ENCODE measurements at places on chromosomes 12 and 14.

DNA sequence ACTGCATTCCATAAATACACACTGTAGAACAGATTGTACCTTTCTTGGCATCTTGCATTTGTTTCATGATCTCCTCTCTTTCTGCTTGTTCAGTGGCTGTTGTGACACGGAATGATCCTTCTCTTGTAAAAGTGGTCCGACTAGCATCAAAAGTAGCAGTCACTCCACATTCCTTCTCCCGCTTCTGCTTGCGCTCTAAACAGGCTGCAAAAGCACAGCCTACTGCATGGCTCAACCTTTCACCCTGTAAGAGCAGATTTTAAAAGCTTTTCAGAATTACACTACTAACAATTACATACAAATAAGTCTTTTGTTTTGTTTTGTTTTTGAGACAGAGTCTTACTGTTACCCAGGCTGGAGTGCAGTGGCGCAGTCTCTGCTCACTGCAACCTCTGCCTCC is 49.8 kb downstream of the PAPLN start:
- DNase-seq: no peak

GRCh38 chr14:68877993-68878575 is 85.2 kb upstream of the ZFP36L1 start:
- no peak for DNase-seq

DNA sequence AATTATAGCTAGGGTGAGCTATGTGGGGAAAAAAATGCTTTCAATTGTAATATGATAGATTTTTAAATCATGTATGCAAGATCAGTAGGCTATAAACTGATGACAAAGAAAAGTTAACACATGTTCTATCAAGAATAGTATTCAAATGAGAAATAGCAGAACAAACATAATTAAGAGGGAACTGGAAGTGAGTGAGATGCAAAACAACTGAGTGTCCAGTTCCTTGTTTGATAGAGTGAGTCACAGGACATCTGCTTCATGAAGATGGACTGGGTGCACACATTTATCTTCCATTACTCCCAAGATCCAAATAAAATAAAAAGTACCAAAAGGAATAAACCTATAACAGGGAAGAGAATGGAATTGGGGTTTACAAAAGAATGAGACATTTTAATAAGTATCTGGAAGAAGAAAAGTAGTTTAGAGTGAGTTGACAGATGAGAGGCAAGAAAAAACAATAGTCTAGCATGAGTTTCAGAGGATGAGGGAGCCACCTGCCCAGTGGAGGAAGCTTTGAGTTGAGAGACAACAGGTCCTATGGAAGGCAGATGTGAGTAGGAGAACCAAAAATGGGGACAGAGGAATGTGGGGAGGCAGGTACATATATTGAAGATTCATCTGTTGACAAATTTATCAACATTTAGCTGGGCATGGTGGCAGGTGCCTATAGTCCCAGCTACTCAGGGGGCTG is 178.1 kb upstream of the ARHGAP5 start:
- no peak for DNase-seq

DNA sequence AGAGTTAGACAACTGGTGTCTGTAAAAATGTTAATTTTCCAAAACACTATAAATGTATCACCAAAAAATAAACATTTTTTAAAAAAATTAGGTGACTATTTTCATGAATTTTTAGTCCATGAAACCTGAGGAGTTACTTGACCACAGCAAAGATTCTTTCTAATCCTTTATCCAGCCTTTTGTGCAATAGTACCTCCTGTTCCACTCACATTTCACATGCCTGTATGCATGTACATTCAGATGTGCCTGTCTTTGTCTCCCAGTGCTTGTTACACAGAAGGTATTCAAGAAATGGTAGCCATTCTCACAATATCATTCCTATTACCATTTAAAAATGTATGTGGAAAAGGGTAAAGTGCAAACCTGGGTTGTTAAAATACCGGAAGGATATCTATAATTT is 857.0 kb downstream of the DIO2 start:
- no peak for DNase-seq

DNA sequence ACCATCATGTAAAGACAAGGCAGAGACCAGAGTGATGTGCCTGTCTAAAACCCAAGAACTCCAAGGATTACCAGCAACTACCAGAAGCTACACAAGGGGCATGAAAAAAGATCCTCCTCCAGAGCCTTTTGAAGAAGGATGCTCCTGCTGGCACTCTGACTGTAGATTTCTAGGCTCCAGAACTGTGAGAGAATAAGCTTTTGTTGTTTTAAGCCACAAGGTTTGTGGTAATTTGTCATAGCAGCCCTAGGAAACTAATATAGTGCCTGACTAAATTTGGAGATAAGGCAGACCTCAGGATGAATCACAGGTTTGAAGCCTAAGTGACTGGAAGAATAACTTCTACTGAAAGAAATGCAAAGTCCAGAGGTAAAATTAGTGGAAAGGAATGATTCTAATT is 132.9 kb downstream of the CEP83 start:
- DNase-seq: no peak

DNA sequence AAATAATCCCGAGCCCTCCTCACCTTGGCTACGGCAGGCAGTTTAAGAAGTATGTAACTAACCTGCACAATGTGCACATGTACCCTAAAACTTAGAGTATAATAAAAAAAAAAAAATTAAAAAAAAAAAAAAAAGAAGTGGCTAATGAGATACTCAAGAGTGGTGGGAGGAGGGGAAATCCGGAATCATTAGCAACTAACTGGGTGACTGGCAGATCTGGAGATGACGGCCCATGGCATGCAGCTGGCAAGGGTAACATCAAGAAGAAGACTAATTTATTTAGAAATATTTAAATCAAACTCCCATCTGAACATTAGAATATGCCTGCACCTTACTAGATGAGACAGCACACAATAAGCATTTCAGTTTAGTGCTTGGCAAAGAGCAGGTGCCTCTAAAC is 52.3 kb upstream of the TMCC3 start:
- DNase-seq: no peak

DNA sequence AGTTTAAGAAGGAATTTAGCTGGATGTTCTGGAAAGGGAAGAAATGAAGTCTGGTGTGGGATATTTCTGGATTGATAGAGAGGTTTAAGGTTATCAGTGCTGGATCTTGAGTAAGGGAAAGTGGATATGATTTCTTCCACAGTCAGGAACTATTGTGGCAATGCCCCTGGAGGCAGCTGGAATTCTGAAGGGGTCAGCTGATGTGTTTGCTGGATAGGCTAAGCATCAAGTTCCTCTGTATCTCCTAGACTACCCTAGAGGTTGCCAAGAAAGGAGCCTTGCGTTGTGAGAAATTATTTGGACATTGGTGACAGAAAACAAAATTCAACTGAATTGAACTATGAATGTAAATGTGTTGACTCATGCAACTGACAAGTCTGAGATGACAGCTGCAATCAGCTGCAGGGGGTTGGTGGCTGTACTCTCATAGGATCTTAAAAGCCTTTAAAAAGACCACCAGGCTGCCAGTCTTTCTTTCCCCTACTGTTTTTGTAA is 244.4 kb downstream of the ATXN7L3B start:
- DNase-seq: no peak

DNA sequence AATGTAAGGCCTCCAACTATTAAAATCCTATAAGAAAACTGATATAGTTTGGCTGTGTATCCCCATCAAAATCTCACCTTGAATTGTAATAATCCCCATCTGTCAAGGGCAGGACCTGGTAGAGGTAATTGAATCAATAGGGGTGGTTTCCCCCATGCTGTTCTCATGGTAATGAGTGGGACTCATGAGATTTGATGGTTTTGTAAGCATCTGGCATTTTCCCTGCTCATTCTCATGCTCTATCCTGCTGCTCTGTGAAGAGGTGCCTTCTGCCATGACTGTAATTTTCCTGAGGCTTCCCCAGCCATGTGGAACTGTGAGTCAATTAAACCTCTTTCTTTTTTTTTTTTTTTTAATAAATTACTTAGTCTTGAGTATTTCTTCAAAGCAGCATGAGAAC is 31.9 kb downstream of the TSPAN19 start:
- no peak for DNase-seq

DNA sequence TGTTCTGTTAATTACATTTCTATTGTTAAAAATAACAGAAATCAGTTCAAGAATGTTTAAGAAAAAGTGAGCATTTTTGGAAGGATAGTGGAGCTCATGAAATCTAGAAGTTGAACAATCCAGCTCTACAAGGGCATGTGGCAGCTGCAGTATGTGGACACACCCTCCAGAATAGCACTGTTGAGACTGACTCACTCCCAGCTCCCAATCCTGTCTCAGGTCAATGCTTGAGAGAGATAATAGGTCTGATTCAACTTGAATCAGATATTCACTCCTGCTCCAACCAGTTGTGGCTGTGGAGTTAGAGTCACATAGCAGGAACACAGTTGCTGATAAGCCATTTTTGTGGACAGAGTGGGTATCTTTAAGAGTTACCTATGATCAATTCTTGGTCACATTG is 113.0 kb upstream of the NTF3 start:
- no peak for DNase-seq

GRCh38 chr14:104587641-104588040 is 8.1 kb downstream of the C14orf180 start:
- DNase-seq: no peak

GRCh38 chr12:7026854-7027253 is 8.6 kb upstream of the LPCAT3 start:
- no peak for DNase-seq

DNA sequence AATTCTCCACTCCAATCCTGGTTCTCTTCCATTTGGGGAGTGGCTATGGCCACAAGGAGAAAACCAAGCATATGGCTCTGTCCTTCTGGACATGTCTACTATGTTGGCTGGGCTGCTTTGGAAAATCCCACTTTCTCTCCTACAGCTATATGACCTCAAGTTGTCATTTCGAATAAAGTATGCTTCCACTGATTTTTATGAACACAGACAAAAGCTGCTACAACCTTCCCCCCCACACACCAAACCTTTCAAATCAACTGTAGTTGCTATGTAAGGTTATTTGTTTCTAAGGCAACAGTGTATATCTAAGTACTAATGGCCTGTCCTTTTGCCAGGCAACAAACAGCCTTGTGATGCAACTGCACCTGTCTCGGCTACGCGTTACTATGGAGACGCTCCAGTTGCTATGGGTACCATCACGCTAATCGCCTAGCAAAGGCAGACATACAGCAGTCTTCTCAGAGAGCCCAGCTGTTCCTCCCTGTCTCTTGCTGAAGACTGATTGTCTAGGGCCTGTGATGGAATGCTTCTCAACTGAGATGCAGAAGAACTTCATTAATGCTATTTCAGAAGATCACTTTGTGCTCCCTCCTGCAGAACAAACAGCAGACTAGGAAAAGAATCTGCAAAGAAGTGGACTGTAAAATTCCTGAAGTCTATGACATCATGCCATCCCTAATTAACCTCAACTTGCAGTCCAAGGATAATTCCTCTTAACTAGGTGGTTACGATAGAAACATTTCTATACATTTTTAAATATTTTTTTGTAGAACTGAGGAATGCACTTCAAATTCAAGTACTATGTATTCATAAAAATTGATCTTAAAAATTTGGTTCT is 67.6 kb downstream of the FOXN3 start:
- DNase-seq: no peak

DNA sequence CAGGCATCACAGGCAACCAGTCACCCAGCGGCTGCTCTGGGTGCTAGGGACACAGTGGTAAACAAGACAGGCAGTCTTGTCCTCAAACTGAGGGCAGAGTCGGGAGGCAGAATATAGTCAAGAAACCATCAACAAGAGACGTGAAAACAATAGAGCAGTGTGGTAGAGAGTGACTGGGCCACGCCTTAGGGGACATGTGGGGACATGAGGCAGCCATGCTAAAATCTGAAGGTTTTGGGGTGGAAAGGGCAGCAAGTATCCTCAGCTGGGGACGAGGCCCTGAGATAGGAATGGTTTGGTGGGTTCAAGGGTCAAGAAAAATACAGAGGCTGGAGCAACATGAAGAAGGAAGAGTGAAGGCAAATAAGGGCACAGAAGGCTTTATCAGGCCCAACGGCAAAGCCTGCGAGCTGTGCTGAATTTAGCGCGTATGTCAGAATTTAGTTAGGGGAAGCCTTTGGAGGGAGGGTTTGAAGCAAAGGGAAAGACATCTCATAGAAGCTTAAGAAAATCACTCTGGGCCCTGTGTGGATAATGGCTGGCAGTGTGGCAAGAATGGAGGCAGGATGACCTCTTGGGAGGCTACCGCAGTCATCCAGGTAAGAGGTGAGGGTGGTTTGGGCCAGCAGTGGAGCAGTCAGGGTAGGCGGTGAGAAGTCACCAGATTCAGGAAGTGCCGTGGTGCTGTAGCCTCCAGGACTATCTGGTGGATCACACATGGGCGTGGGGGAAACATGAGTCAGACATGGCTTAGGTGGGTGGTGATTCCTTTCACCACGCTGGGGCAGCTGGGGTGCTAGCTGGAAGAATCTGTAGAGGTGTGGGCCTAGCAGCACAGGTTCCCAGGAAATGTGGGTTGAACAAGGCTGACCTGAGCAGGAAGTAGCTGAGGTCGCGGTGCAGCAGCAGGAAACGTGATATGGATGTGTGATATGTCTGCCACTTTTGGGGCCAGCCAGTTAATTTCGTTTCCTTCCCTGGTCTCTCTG is 3.0 kb downstream of the EVL start:
- DNase-seq: peak; percentile 77

DNA sequence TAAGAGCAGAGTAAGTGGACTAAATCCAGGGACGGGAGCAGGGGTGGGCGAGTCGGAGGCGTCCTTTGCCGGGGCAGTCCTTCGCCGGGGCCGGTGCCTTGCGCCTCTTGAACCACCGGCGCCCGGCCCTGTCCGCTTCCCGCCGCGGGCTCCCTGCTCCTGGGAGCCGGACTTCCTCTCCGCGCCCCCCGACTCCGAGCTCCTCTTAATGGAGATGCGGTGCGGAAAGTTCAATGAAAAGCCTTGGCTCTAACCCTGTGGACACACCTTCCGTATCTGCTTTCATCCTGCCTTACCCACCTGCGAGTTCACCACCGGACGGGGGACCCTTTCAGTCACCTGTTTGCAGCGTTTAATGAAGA is 412 bp downstream of the FGFR1OP2 start:
- DNase-seq: no peak

DNA sequence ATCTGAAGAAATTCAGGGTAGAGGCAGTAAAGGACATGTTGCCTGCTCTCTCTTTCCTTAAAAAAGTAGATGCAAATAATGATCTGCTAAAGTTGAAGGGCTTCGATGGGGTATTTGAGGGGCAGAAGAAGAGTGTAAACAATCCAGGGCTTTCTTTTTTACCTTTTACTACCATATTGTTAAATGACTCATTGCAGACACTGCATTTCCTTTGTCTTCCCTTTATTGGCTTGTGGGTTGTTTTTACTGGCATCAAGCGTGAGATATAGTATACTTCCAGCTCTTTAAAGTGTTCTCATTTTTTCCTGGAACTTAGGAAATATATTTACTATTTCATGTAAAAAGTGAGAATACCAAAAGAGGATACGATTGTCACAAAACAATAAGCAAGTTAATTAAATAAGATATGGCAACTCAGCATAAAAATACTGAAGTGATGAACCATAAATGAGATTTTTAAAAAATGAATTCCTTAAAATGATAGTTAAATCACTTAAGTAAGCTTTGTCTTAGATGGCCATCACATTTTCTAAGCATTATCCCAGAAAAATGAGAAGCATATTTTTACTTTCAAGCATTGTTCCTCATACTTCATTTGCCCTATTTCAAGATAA is 72.3 kb upstream of the KRAS start:
- no peak for DNase-seq
